ENCODE measurements at places on chromosomes 12 and 14.
A peak's percentile ranks its signal among the peaks of the same experiment; 100 is the strongest.

GRCh38 chr12:130993759-130994670, 40.3 kb downstream of the ADGRD1 start:
- no peak for DNase-seq

- no peak for DNase-seq
Observed at GRCh38 chr14:74160763-74161162, 76.0 kb downstream of the LIN52 start.

DNA sequence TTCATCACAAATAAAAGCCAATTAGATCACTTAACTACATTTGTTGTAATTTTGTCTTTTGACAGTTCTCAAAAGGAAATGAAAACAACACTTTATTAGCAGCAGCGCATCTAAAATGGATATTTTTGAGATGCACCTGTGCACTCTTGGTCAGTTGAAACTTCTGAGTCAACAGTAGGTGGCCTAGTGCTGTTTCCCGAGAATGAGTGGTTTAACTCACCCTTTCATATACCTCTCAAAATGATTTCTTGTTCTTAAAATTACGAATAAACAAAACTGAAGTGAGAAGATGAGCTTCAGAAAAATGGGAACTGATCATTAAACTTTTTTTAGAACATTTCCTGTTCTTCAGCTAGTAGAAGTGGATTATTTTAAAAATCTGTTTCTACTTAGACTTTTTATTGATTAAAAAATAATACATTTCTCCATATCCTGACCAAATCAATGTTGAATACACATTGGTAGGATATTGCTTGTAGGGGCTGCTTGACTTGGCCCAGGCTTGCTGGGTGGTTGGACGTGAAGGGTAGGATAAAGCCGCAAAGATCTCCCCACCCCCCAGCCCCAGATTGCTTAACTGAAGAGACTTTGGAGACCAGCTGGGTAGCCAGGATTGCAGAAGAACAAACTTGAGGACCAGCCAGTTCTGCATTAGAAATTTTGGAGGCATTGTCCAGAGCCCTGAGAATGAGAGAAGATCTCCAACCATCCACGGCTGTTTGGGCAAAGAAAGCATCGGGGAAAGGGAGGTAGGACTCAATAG, 22.3 kb upstream of the STK38L start:
- DNase-seq, result no peak

- DNase-seq, result no peak
Observed at GRCh38 chr14:56124327-56124726, 6.1 kb downstream of the PELI2 start.

DNA sequence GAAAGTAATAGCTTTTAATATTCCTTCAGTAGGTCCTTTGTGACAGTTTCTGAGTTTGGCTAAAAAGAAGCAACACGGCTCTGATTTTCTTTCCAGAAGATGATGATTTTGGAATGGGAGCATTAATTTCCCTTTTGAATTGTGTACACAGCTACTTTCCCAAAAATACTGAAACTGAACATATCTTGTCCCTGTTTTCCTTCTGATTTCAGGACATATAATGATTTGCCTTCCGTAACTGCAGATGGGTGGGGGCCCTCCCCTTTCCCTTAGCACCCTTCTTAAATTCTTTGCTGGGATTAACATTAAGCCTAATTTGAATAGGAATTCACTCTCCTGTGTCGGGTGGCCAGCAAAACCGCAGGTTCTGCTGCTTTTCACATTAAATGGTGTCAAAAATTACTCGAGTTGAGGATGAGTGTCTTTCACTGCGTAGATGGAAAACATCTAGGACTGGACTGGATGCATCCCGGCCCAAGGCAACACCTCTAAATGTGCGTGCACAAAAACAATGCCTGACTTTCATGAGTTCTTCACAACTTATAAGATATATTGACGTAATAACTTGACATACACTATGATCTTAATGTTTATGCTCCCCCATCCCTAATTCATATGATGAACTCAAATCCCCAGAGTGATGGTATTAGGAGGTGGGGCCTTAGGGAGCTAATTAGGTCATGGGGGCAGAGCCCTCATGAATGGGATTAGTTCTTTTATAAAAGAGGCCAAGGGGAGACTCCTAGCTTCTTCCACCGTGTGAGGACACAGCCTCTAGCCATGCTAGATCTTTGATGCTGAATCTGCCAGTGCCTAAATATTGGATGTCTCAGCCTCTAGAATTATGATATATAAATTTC, 158.1 kb downstream of the AEBP2 start:
- DNase-seq, result no peak

DNA sequence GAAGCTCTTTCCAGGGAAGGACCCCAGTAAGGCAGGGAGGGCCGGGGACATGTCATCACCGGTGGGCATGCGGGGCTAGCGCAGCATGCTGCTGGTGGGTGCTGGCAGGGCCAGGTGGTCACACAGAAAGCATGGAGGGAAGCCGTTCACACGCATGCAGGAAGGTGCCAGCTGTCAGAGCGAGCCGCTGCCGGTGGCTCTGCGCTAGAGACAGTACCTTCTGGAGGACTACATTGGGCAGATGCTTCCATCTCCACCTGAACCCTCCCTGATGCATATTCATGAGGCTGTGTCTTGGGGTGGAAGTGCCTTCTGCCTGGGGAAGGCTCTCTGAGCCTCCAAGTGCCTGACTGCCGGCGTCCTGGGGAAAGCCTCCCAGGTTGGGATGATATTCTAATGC, 203.8 kb downstream of the CALM1 start:
- no peak for DNase-seq

- DNase-seq, result no peak
Observed at GRCh38 chr14:78847801-78848200, 677.6 kb downstream of the NRXN3 start.

DNA sequence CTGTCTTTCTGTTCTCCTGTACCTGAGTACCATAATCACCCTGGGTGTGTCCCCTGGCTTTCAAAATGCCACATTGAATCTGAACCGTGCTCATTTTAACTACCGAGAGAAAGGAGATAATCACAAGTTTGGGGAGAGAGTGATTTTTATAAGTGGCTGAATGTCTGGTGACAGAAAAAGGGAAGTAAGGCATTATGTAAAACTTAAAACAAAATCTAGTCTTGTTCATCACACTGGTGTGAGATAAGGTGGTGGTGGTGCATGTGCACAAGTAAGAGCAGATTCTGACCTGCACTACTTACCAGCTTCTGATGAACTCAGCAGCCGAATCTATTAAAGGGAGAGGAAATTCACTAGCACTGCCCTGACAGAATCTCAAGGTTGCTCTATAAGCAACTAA, 56.3 kb downstream of the SPPL3 start:
- DNase-seq, result no peak

GRCh38 chr12:104220931-104221330, 5.4 kb downstream of the TXNRD1 start:
- DNase-seq, result peak; percentile 15

GRCh38 chr14:23621204-23621931, 14.8 kb upstream of the DHRS2 start:
- no peak for DNase-seq

GRCh38 chr14:55701638-55702037, 121.6 kb downstream of the KTN1 start:
- no peak for DNase-seq

DNA sequence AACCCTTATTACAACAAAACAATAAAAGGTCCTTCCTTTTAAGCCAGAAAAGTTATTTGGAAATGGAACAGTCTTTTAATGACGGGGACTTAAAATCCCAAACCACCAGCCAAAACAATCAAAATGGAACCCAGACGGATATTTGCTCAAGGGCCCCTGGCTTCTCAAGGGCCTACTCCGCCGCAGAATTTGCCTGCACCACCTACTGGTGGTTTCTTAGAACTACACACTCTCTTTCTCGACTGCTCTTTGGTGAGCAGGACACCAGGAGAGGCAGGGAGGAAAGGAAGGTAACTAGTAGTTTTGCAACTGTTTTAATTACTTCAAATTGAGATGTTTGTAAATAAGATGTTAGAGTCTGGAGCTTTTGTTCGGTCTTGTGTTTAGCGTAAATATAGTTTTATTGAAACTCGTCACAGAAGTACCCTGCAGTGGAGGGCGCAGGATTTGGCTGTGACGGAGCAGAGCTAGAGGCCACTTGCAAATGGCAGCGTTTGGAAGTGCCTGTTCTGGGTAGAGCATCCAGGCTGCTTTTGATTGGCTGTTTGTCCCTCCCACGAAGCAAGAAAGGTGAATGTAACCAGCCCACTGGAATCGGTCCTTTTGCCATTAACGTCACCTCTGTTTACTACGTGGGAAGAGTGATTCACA, 238.5 kb downstream of the CACNA1C start:
- peak; percentile 6 for DNase-seq

DNA sequence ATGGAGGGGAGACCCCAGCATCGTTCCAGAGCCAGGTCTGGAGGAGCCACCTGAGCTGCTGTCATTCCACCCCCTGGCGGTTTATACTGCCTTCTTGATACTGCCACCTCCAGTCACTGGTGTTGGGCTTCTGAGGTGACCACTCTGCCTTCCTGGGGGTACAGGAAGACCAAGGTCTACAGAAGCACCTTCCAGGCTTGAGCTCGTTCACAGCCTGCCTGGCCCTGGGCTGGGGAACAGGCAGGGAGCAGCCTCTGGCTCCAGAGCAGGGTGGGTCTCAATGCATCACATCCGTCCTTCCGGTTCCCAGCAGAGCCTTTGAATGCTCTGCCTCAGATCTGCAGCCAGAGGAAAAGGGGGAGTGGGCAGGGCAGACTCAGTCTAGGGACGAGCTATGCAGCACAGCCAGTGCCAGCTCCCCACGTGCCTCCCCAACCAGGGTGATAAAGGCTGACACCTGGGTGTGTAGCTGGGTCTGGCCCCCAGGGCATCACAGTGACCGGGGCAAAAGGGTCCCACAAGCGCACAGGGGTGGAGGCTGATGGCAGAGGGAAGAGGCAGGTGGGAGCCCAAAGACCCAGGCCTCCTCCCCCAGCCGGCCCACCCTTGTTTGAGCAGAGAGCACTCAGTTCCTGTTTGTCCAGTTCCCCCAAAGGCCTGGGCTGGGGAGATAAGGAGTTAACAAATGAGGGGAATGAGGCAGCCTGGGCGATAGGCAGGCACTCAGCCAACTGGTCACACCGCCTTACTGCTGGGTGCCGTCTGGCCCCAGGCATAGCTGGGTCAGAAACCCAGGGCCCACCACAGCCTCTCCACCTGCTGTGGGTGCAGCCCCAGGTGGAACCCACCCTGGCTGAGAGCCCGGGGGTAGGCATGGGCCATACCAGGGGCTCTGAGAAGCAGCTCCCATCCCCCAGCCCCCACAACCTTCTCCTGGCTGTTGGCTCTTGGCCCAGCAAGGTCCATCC, 17.1 kb downstream of the DEGS2 start:
- no peak for DNase-seq

DNA sequence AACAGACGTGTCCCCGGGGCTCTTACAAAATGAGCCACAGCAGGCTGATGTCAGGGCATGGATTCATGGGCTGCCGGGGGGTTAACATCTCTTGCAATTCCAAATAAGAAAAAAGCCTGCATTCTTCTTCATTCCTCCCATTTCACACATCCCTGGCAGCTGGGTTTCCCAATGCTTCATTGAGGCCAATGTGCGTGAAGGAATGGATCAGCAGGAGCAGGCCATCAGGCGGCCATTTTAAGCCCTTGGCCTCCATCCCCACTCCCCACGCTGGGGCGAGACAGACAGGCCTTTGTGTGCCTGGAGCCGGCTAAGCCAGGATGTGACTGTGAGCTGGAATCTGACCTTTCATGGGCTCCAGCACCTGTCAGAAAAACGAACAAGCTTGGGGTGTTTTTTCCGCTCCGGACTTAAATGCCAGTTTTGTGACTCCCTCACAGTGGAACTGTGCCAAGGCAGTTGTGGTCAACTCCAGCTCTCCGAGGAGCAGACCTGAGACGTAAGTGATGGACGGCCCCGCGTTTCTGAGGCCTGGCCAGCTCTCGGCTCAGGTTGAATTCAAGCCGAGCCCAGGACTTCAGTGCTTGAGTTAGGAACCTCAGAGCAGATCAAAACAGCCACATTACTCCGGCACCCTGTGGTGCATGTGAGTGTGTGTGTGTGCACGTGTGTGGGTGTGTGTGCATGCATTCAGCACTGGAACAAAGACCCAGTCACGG, 133.1 kb downstream of the TMEM30B start:
- no peak for DNase-seq

GRCh38 chr12:29944269-29945000, 160.7 kb upstream of the TMTC1 start:
- no peak for DNase-seq

- no peak for DNase-seq
Observed at GRCh38 chr14:79658221-79658620, 553.1 kb downstream of the DIO2 start.

- DNase-seq, result peak; percentile 61
Observed at GRCh38 chr12:124636138-124636978, 68.9 kb upstream of the NCOR2 start.

DNA sequence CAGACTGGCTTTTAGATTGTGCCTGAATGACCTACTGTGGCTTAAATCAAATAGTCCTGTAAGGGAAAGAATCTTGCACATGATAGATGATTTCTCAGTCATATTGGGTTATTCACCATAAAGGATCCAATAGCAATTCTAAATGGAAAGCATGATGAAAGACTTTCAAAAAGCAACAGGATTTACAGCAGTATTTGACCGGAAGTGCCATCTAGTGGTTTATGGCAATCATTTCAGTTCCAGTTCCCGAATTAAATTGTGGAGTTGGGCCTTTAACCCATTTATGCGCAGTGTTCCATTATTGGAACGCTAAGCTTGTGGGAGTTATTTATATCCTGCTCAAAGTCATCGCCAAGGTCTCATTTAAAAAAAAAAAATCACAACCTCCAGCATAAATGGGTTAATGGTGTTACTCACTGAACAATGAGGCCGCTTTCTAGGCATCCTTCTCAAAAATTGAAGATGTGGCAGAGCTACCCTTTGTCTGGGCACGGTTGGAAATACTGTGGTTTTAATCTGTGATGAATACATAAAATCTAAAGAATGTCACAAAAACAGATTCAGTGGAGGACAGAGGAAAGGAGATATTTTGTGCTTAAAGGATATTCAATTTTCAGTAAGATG, 60.8 kb upstream of the REP15 start:
- DNase-seq, result no peak

DNA sequence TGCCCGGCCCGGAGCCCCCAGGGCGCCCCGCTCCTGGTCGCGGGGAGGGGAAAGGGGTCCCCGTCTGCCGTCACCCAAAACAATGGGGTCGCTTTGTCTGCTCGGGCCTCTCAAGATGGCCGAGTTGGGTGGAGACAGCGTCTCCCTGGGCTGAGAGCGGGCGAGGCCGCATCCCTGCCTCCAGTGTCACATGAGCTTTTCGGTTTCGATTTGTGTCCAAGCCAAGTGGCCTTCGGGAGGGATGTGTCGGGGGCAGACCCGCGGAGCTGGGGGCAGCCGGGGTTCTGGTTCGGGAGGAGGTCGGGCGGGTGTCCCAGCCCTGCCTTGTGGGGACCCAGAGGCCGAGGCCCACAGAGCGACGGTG, 790 bp downstream of the DYNC1H1 start:
- peak; percentile 33 for DNase-seq

GRCh38 chr12:116483959-116484750, 75.0 kb upstream of the MAP1LC3B2 start:
- no peak for DNase-seq
